ENCODE measurements at places on chromosomes 4 and X. TPM values are rescaled to one million over a fixed set of nuclear protein-coding genes. Genes with fewer than 3 reads are reported as not detected.

Gene STIM2
- 53.7 TPM for total RNA-seq

- no peak for DNase-seq
Observed at GRCh38 chr4:161828061-161828460, 335.7 kb downstream of the FSTL5 start.

- DNase-seq: no peak
Observed at GRCh38 chrX:22202251-22202650, 70.5 kb upstream of the CBLL2 start.

Gene ALB
- 0.63 TPM for total RNA-seq

Gene ETDA
- total RNA-seq: not detected

GRCh38 chrX:134885336-134886001 lies 105.3 kb upstream of the SMIM10 start:
- DNase-seq: no peak

DNA sequence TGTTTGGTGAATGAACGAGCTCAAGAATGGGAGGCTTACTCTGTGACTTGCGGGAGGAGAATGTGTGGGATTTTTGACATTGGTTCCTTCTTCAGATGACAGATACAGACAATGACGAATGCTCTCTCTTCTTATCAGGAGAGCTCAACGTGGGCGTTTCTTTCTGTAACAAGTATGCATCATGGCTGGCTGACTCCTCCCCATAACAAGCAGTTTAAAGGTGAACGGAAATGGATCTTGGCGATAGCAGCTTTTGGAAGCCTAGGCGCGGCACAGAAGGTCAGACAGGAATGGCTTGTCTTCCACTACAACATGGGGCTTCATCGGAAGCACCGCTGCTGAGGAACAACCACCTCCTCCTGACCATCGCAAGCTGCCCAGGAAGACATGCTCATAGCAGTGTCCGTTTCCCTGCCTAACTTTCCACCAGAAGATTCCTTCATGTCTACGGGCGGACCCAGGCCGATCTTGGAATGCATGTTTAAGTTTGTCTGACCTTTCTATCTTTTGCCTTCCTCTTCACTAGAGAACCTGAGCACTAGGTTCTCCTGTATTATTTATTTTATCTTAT lies 18.3 kb upstream of the ACSL1 start:
- DNase-seq: no peak

- DNase-seq: no peak
Observed at GRCh38 chr4:102390438-102390837, 45.2 kb upstream of the SLC39A8 start.

DNA sequence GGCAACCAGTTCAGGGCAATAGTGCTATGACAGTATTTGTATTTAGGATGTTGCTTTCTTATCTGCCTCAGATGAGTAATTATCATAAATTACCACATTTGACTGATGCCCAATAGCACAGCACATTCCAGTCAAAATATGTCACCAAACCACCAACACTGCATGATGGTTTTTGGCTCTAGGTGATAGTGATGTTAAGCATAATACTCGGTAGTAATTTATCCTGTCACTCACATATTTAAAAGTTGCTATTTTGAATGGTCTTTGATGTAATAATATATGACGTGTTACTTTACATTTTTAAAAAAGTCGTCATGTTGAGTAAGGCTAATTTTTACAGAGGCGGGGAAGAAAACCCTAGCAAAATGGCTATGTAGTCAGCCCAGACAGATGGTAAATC lies 42.5 kb downstream of the UNC5C start:
- no peak for DNase-seq

DNA sequence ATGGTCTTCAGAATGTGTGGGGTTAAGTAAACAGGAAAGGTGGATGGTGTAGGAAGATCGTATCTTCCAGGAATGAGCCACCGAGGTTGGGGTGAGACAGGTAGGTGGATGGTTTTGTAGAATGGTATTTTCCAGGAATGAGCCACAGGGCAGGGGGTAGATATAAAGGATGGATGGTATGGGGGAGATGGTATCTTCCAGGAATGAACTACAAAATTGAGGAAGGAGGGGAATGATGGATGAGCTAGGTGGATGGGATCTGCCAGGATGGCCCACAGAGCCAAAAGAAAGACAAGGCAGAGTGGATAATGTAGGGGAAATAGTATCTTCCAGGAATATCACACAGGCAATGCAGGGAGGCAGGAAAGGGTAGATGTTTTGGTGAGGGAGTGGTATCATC lies 60.0 kb downstream of the MAOA start:
- DNase-seq: no peak
